ENCODE measurements at places on chromosomes 3 and 15.

DNA sequence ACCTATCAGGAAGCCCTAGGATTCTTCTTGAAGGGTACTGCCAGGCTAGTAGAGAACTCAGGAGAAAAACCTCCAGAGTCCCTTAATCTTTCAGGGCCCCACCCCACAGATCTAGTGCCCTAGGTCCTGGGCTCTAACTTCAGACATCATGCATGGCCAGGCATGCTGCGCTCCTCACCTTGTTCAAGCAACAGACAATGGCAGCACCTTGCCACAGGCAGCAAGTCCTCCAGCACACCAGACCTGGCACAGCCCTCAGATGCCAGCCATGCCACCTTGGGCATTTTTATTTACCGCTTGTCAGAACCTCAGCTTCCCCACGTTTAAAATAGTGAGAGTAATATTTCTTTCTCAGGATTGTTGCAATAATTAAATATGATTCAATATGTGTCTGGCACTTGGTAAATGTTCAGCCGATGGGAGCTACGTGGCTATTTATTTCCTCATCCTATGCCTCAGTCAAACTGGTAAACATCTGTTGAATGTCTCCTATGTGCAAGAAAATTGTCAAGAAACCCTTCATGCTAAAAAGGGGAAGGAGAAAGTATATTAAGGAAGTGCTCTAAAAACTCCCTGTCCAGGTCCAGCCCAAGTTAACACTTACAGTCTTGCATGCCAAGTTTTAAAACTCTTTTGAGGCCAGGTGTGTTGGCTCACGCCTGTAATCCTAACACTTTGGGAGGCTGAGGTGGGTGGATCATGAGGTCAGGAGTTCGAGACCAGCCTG, 14.5 kb upstream of the CCR1 start:
- DNase-seq, result no peak

- DNase-seq, result no peak
These were observed 59.3 kb downstream of the CTDSPL start for GRCh38 chr3:37921025-37921424.

GRCh38 chr15:47399100-47399499, 318.2 kb upstream of the SEMA6D start:
- no peak for DNase-seq

- no peak for DNase-seq
These were observed 309.7 kb upstream of the NR2F2 start for GRCh38 chr15:96020797-96021196.

- no peak for DNase-seq
These were observed 38.1 kb downstream of the TM2D3 start for GRCh38 chr15:101614001-101614585.

DNA sequence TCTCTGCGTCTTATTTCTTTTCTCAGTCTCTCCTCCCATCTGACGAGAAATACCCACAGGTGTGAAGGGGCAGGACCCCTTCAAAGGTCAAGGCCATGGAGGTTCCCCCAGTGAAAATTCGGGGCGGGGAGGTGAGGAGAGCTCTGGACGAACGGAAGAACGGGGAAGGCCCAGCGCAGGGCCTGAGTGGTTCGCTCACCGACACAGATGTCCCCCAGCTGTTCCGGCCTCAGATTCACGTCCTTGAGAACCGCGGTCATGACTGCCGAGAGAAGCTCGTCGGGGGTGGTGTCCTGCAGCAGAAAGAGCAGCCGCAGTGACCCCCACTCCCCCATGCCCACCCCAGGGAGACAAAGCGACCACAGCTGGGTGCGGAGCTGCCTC, 542 bp downstream of the ACAA1 start:
- DNase-seq, result no peak

- no peak for DNase-seq
These were observed 27.3 kb downstream of the PXYLP1 start for GRCh38 chr3:141258973-141259372.

- DNase-seq, result no peak
These were observed 237.4 kb upstream of the TRIM42 start for GRCh38 chr3:140440446-140440845.

- no peak for DNase-seq
These were observed 28.6 kb upstream of the VGLL4 start for GRCh38 chr3:11672363-11672762.

DNA sequence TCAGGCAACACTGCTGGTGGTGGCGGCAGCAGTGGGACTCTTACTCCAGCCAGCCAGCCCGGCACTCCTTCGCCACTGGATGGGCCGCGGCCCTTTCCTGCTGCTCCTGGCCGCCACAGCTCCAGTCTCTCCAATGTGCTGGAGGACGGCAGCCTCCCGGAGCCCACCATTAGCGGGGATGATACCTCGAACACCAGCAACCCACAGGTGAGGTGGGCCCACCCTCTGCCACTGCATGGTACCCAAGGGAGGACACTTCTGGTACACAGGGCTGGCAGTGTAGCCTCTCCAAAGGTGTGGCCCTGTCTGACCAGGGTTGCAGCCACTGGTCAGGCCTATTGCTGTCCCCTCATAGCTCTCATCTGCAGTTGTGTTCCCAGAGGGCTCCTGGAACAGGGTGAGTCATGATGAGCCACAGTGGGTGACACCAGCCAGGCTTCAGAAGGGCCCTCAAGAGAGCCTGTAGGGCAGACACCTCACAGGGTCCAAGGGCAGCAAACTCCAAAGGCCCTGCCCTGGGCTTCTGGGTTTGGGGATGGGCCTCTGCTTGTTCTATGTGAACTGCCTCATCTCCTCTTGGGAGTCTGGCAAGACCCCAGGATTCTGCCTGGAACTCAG, 20.8 kb downstream of the NBEAL2 start:
- no peak for DNase-seq

- peak; percentile 79 for DNase-seq
These were observed 156.5 kb downstream of the PGPEP1L start for GRCh38 chr15:98850961-98851572.

- DNase-seq, result no peak
These were observed 193.6 kb downstream of the TP63 start for GRCh38 chr3:189824629-189825312.

- DNase-seq, result no peak
These were observed 6.2 kb upstream of the SSUH2 start for GRCh38 chr3:8650583-8651416.
